ENCODE measurements at places on chromosomes 5 and 9.

DNA sequence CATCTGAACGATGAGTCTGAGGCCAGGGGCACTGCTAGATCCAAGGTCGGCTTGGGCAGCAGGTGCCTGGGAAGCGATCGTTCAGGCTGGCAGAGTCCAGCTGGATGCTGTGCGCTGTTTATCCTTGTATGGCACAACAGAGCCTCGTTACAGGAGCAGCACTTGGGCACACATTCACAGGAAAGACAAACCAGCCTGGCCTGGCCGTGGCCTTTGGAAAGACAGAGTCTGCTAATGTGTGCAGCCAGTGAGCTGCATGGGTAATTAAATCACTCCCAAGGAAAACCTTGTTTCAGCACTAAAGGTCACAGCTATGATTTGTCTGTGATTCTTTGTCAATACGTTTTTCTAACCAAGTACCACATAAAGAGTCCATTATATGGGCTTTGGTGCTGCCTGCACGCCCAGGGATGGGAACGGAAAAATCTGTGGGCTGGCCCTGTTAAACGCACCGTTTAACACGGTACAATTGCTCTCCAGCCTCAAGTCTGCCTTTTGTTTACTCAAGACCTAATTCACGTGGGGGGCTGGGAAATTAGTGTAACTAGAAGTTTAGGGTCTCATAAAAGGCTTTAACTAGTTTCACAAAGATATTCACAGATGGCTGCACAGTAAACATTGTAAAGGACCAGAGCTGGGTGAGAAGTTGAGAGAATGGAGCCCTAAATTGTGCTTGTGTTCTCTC is 509.3 kb downstream of the KDM4C start:
- peak; percentile 34 for DNase-seq

- no peak for DNase-seq
Observed at GRCh38 chr9:27398982-27399653, 102.2 kb upstream of the EQTN start.

DNA sequence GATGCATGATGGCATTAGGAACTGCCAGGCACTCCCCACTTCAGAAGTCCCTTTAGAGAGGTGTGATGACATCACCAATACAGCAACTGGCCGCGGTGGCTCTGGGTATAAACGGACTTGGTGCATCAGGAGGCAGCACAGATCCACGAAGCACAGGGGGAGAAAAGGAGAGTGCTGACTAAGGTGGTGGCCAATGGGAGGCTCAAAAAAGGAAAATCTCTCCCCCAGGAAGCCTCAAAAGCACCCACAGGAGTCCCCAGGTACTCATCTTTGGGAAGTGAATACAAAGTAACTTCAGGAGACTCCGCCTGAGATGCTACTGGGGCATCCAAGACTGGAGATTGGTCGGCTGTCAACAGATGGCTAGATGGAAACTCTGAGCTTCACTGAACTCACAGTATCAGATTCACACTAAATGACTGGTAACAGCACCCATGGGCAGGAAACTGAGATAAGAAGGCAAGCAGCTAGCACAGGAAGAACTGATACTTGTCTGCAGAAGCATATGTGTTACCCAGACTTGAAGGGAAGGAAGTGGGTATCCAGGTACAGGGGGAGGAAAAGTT is 7.6 kb downstream of the TTC39B start:
- DNase-seq = no peak

DNA sequence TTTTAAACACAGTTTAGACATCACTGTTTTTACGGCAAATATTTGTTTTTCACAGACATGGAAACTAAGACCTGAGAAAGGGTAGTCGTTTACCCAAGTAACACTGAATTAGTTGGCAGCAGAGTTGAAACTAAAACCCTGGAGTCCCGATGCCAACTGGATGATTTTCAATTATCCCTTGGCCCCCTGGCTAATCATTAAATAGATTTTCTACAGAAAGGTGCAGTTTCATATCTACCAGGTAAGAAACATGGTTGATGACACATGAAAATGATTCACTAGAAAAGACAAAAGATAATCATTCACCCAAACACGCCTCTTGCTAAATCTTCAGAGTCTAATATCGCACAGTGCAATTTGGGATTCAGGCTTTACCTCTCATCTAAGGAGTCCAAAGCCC is 136.9 kb downstream of the SEMA5A start:
- DNase-seq = no peak

DNA sequence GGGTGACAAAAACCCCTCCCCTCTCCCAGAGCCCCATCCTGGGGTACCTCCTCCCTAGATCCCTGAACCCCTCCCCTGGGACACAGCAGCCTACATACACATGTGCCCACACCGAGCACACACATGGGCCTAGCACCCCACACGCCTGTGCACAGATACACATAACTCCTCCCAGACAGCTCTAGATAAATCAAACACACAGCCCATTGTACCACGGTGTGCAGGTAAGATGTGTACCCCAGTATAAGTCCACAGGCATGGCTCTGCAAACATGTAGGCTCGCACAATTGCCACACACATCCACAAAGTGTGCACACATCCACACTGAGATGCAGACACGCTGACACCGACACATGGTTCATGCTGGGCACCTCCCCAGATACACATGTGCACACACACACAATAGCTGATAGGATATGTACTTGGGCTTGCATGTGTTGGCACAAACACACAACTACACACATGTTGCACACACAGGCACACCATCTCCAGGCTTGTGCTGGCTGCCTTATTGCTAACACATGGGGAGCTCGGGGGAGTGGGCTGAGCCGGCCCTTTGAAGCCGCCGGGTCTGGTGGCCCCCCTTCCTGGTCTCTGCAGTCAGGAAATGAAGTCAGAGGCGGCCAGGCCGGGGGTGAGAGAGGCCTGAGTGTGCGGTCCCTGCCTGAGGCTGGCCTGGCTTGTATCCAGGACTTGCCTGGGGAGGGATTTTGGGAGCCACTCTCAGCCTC is 30.2 kb downstream of the GOLGA2 start:
- no peak for DNase-seq

- peak; percentile 18 for DNase-seq
Observed at GRCh38 chr9:69324549-69325401, at the start of gene ENTREP1. ENTREP1 (plus strand) TSS chr9:69325215; CDS start chr9:69325310, 95 bp downstream.

DNA sequence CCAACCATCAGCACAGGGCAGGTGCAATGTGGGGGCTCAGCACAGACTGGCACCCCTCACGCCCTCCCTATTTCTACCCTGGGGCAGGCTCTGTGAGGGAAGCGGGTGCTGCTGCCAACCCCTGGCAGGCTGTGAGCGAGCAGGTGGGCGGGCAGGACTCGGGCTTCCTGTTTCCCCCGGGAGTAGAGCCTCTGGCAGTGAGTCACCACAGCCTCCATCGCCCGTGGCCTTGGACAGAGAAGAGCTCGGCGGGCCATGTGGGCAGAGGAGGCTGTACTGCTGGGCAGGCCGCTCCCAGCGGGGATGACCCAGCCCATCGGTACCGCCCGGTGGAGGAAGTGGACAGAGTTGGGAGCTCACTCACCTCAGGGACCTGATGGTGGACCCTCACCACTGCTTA is 16.6 kb downstream of the KCNT1 start:
- no peak for DNase-seq

DNA sequence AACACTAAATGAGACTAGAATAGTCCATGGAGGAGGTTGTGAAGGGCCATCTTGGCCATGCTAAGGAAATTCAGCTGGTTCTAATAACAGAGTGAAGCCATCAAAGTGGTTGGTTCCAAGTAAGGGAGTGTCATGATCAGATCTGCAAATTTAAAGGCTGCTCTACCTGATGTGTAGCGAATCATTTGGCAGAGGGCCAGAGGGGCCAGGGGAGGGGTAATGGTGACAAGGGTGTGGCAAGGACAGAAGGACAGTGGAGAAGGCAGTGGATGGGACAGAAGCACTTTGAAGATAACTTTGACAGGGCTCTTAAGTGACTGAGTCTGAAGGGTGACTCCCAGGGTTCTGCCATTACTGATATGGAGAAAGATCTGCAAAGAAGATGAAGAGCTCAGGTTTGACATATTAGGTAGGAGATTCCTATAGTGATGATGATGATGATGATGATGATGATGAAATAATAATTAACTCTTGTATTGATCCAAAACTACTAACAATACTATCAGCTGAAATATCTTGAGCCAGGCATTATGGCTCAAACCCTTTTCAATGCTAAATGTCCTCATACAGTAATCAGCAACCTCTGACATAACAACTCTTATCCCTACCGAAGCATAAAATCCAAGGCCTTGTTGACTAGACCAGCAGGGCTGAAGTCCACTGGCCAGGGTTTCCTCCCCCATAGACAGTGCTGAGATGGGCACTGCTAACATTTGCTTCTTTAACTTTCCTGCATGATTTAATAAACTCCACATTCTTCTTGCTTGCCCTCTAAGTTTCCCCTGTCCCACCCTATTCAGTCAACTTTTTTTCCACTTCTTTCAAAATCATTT is 20.0 kb downstream of the KIAA1191 start:
- no peak for DNase-seq

DNA sequence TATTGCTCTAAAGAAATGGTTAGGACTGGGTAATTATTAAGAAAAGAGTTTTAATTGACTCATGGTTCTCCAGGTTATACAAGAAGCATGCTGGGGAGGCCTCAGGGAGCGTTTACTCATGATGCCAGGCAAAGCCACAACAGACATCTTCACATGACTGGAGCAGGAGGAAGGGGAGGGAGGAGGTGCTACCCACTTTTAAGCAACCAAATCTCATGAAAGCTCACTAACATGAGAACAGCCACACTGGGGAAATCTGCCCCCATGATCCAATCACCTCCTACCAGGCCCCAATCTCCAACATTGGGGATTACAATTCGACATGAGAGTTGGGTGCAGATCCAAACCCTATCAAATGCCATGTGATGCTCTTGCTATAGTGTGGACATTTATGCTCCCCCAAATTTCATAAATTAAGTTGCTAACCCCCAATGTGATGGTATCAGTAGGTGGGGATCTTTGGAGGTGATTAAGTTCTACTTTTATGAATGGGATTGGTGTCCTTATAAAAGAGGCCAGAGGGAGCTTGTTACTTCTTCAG is 773.6 kb upstream of the CDH10 start:
- DNase-seq = no peak

DNA sequence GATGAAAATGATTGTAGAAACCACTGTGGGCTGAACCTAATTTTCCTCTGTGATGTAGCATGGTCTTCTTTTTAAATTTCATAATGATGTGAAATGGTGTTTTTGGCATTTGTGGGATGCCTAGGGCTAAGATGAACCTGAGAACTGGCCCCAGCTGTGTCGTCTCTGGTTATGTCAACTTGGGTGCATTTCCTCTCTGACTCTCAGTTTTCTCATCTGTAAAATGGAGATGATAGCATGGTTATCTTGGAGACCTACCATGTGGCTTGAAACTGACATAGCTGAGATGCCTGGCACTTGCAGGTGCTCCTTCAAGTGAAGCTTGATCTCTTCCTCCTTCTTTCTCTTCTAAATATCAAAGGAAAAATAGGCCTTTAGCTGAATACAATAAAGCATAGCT is 77.8 kb downstream of the BOD1 start:
- no peak for DNase-seq

DNA sequence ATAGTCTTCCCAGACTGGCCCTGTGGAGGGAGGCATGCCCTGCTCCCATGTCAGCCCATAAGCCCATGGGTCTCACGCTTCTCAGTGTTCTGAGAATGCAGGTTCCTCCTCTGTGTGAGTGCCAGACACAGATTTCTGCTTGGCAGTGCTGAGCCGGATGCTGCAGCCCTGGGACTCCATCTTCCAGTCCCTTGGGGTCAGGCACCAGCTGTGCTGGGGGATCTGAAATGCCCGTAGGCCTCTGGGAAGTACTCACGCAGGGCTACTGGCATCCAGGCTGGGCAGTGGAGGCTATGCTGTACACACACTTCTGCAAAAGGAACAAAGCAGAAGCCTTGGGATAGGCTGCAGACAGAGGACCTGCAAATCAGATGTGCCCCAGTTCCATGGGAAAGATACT is 1944.6 kb downstream of the EFNA5 start:
- DNase-seq = no peak

GRCh38 chr5:103953601-103954382 is 391.2 kb upstream of the NUDT12 start:
- DNase-seq = no peak

GRCh38 chr5:92941806-92942205 is 639.2 kb downstream of the NR2F1-AS1 start:
- DNase-seq = no peak

GRCh38 chr9:130662099-130662969 is 2.1 kb upstream of the PRDM12 start:
- DNase-seq = no peak

DNA sequence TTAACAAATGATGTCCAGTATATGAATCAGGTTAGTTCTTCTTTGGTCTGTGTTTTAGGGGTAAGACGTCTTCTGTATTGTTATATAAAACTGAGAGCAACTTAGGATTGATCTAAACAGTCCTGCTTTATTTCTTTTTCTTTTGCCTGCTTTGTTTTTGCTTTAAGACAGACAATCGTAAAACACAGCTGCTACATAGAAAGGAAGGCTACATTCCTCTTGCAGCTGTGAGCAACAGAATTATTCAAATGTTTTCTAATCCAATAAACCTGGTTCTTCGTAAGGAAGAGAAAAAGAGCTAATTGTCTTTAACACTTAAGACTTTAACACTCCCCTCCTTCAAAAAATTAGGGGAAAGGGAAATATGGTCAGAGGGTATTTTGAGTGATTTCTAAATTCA is 14.6 kb downstream of the FGF1 start:
- DNase-seq = no peak

GRCh38 chr9:110807956-110808598 is 139.5 kb downstream of the MUSK start:
- DNase-seq = no peak

GRCh38 chr9:93033531-93033930 is 25.0 kb upstream of the SUSD3 start:
- DNase-seq = no peak

DNA sequence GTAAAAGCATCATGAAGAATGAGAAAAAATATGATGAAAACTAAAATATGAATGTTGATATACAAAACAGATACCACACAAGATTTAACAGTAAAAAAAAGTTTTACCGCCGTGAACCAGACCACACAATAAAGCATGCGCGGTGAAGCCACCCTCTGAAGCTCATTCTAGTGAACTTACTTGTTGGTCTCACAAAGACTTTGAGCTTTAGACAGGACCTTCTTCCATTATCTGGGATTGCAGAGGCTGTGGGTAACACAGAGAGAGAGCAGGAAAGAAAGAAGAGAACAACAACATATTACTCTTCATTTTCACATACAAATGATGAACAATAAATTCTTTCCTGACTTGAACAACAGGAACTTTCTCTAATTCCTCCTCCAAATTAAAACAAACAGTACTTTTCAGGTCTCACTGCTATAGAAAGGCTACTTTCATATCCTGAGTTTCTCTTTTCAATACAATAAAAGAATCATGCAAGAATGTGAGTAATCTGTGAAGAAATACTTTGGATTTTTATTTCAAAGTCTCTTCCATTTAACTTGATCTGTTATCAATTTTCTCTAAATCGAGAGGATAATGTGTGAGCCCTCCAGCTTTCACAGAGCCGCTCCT is 283.1 kb downstream of the EFNA5 start:
- no peak for DNase-seq
